ENCODE measurements at places on chromosomes 1 and 21.

DNA sequence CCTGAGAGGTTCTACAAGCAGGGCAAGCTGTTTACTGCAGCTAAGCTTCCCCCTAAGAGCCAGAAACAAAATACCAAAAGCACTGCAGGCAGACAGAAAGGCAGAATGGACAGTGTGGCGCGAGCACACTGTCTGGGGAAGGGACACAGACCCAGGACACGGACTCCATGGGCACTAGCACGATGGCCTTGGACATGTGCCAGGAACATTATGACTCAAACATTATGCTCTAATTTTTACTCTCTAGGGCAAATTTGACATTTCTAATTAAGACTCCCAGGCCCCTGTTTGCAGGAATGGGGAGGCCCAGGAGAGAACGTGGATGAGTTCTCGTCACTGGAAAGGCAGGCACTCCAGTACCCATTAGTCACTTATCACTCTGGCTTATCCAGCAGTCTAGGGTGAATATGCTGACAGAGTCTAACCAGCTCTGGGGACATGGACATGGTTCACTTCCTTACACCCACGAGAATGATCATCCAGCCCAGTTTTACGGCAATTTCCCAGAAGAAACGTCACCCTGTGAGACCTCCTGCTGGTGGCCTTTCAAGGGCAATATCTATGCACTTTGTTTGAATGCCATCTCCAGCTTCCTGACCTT is 45.1 kb downstream of the CAPN8 start:
- no peak for DNase-seq

DNA sequence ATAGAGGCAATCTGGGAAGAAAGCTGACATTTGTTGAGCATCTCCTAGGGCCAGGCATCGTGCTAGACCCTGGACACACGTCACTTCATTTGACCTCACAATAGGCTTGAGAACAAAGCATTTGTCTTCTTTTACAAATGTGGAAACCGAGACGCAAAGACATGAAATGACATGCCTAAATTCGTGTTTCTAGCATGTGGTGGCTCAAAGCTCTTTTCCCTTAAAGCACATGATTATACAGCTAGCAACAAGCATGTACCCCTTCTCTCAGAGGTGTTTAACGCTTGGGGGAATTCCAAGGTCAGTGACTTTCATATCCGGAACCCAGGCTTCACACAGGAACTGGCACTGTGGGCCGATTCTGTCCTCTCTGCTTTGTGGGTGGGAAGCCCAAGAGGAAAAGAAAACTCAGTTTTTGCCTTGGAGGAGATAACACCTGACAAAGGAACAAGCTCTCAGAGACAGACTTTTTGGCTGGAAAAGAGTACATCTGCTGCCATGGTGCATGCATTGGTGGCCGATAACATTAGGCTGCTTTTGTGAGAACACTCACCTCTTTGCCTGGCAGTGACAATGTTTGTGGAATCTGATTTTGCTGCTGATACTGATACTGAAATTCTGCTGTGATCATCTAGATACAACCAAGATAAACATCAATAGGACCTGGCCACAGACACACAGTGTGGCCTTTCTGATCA is 15.4 kb upstream of the CD2 start:
- peak; percentile 57 for DNase-seq

DNA sequence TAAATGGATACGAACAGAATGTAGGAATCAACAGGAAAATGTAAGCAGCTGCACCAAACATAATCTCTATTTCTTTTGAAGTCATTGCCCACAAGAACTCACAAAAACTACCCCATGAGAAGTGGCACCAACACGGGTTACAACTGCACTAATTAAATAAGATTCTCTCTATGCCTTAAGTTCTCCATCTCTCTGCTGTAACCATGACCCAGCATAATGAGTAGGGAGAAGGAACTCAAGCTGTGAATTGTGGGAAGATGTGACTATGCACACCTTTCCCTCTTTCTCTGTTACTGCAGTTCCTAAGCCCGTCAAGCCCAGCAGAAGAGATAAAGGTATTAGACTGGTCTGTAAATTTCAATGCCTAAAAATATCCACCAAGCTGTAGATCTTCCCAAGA is 614.0 kb downstream of the USP25 start:
- DNase-seq, result no peak

GRCh38 chr1:181396811-181397210 is 86.5 kb upstream of the CACNA1E start:
- DNase-seq, result no peak

- DNase-seq, result no peak
These were observed 172.4 kb downstream of the NFIA start for GRCh38 chr1:61254634-61255357.

DNA sequence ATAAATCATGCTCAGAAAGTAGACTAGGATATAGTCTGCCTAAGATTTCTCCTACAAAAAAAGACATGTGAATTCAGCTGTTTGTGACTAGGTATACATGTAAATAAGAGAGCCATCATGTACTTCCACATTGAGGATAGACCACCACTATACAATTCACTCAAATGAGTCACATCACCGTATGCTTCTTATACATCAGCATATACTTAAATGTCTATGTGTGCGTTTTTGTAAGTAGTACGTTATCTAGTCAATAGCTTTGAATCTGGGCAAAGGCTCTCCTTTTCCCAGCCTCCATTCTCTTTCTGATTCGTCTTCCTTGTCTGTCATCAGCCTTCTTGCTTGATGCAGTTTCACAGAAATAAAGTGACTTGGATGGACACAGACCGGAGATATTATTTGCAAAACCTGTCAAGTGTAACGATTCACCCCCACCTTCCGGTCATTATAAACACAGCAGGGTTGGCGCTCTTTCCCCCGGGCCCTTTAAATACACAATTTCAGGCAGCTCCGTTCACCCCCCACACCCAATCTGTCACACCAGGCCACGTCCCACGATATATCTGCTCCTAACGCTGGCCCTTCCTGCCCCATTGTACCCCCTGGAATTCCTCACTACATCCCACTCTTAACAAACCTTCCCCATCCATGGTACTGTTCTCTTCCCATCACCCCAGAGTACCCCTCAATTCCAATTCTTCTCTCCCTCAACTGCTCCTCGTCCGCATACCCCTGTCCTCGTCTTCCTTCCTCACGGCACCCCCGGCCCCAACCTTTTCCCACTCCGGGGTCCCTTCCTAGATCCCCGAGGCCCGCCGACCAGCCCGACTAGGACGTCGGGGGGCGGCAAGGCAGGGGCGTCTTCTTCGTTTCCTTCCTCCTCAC is 636 bp downstream of the VAMP4 start:
- DNase-seq, result peak; percentile 24

- DNase-seq, result no peak
These were observed 3.3 kb upstream of the CD1B start for GRCh38 chr1:158334526-158335212.

DNA sequence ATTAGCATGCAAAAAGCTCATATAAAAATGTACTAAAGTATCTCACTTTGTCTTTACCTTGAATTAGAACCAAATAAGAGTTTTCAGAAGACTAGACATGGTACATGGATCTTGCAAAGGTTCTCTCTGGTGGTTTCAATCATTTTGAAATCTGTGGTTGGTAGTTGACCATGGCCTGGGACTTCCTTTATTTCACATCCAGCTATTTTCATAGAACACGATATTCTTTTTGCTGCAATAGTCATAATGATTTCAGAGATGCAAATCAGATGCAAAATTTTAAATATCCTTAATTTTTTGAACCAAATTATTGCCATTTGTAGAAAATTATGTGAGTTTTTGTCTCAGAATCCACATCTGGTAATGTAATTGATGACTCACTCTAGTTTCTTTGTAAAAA is 375.1 kb upstream of the ZP4 start:
- DNase-seq, result no peak

DNA sequence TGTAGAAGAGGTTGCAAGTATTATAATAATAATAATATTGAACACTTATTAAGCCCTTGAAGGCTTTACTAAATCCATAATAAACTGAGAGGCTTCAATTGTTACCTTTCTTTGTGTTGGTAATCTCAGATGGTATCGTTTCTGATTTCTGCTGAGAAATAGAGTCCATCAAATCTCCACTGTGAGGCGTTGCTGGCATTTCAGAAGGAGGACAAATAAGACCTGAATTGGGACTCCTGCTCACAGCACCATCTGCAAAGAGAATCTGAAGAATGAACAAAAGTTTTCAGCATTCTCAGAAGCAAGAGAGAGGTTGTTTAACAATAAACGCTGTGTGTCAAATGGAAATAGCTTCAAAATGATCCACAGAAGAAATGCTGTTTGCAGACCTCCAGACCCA is 93.7 kb downstream of the WDR3 start:
- DNase-seq, result no peak

GRCh38 chr1:212879947-212880690 is 22.0 kb downstream of the FLVCR1 start:
- no peak for DNase-seq

- no peak for DNase-seq
These were observed 20.3 kb upstream of the CLSTN1 start for GRCh38 chr1:9844106-9844505.
